ENCODE measurements at places on chromosomes 2 and 18. TPM values are rescaled to one million over a fixed set of nuclear protein-coding genes. Genes with fewer than 3 reads are reported as not detected.

WIPF1 gene
- total RNA-seq = 4.8 TPM

IL37 gene
- not detected for total RNA-seq

SRD5A2 gene
- not detected for total RNA-seq

MLPH gene
- total RNA-seq = not detected

DNAJC5G gene
- not detected for total RNA-seq

GCG gene
- total RNA-seq = not detected

ATOH8 gene
- total RNA-seq = 23.8 TPM

MOCOS gene
- 1.3 TPM for total RNA-seq

PROM2 gene
- total RNA-seq = 0.07 TPM

CGREF1 gene
- total RNA-seq = 1.7 TPM

C1QL2 gene
- not detected for total RNA-seq

NEU4 gene
- not detected for total RNA-seq

FAM237A gene
- total RNA-seq = not detected

SERPINB13 gene
- not detected for total RNA-seq

MTLN gene
- total RNA-seq = 55.0 TPM

CPO gene
- not detected for total RNA-seq

MC5R gene
- total RNA-seq = not detected

RNF125 gene
- total RNA-seq = 0.60 TPM

FBXO36 gene
- 2.0 TPM for total RNA-seq

GRB14 gene
- 3.9 TPM for total RNA-seq

ANKRD30B gene
- not detected for total RNA-seq

STPG4 gene
- total RNA-seq = 0.11 TPM

KLHL29 gene
- total RNA-seq = 4.2 TPM

RMND5A gene
- total RNA-seq = 61.4 TPM

AQP12B gene
- not detected for total RNA-seq

AGXT gene
- not detected for total RNA-seq

SESTD1 gene
- total RNA-seq = 39.4 TPM

GLI2 gene
- total RNA-seq = not detected

ADGRF3 gene
- 0.04 TPM for total RNA-seq

SIX3 gene
- not detected for total RNA-seq

SGO2 gene
- total RNA-seq = 7.0 TPM

CFAP221 gene
- total RNA-seq = 1.1 TPM

TEKT4 gene
- total RNA-seq = not detected

NGEF gene
- total RNA-seq = 0.14 TPM

HOXD10 gene
- not detected for total RNA-seq

TYMS gene
- total RNA-seq = 48.0 TPM

ECEL1 gene
- total RNA-seq = not detected

NCL gene
- total RNA-seq = 409 TPM

TLK1 gene
- 12.2 TPM for total RNA-seq

EVA1A gene
- total RNA-seq = 149 TPM

DNAH7 gene
- 0.11 TPM for total RNA-seq

LIMS3 gene
- total RNA-seq = 7.3 TPM

CELF4 gene
- not detected for total RNA-seq

TTN gene
- total RNA-seq = 2.7 TPM

NPHP1 gene
- 2.7 TPM for total RNA-seq

FBLN7 gene
- total RNA-seq = 2.0 TPM

DSG4 gene
- not detected for total RNA-seq

All from pulmonary artery endothelial cell (primary cell).